ENCODE measurements at places on chromosomes 2 and 18.

DNA sequence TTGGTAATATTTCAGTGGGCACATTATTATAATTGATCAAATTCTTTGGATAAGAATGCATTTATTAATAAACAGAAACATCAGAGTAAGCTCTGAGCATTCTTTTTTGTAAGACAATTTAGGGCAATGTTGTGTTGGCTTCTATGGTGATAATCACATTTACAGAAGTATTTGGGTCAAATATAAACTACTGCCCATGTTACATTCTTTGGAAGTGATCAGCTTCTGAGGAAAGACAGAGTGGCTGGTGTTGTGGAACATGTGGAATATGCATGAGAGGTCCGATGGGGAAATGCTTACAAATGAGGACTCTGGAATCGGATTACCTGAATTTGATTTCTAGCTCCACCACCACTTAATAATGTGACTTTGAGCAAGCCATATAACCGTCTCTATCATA is 19.4 kb downstream of the SERPINB13 start:
- DNase-seq: no peak

- no peak for DNase-seq
These were observed 95.3 kb downstream of the SMC6 start for GRCh38 chr2:17658251-17658843.

- DNase-seq: no peak
These were observed 136.5 kb upstream of the SERPINE2 start for GRCh38 chr2:224175538-224175937.

GRCh38 chr2:68225119-68225632 is 27.2 kb downstream of the PPP3R1 start:
- no peak for DNase-seq

- DNase-seq: no peak
These were observed 2.4 kb upstream of the DTNA start for GRCh38 chr18:34707670-34708069.

GRCh38 chr2:197805715-197806633 is 1.6 kb downstream of the PLCL1 start:
- no peak for DNase-seq

Measured in effector CD4-positive, alpha-beta T cell (primary cell).